ENCODE measurements at places on chromosomes 12 and 14.

- no peak for DNase-seq
Observed at GRCh38 chr14:52332269-52332668, 18.2 kb downstream of the PTGER2 start.

DNA sequence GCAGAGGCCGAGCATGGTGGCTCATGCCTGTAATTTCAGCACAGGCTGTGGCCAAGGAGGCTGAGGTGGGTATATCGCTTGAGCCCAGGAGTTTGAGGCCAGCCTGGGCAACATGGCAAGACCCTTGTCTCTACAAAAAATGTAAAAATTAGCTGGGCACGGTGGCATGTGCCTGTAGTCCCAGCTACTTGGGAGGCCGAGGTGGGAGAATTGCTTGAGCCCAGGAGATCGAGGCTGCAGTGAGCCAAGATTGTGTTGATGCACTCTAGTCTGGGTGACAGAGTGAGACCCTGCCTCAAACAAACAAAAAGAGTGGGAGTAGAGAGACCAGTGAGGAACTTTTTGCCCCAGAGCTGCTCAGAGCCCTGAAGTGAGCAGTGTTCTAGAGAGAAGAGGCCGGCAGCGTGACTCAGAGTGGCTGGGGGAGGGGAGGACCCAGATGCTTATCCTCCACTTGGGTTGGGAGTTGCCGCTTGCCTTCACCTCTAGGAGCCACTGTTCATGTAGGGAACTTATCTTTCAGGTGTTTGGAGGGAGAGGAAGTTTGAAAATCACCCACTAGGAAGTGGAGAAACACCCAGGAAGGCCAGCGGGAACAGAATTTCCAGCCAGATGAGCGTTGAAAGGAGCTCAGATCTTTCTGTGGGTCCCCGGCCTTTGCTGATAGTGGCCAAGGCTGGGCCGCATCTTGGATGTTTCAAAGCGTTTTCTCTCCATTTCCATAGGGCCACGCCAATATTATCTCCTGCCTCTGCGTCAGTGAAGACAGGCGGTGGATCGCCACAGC, 15.3 kb downstream of the CFAP251 start:
- DNase-seq = no peak

DNA sequence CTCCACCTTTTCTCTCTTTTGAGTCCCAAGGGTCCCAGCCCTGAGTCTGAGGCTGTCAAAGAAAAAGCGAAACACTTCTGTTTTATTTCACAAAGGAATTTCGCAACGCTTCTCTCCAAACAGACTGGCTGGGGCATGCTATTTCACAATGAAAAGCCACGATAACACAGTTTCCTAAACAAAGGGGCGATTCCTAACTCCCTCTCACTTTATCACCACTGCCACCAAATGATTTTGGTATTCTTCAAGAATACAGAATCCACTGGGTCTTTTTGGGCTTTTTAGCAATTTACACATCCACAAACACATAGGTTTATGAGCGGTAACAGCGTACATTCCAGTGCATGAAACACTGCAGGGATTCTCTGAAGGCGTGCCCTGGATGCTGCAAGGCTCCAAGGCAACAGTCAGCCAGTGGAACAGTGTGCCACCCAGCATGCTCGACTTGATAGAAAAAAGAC, 161.2 kb downstream of the DAD1 start:
- no peak for DNase-seq

- DNase-seq = no peak
Observed at GRCh38 chr14:60720391-60720790, 3.8 kb downstream of the SIX4 start.

DNA sequence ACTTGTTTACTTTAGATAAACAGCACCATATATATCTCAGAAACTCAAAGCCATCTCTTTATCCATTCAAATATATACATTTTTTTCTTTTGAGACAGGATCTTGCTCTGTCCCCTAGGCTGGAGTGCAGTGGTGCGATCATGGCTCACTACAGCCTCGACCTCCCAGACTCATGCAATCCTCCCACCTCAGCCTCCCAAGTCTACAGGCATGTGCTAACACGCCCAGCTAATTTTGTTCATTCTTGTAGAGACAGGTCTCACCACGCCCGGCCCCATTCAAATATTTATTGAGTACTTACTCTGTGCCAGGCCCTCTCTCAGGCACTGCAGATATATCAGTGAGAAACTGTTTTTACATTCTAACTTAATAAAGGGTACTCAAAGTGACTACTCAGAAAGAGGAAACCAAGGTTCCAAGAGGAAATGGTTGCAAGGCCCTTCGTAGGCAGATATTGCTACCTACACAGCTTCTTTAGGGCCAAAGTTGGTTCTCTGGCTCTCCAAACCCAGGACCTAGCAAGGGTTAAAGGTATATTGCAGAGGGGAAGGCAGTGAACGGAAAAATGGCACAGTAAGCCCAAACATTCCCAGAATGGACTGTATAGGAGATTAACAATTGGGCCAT, 2.9 kb downstream of the ATXN3 start:
- no peak for DNase-seq

DNA sequence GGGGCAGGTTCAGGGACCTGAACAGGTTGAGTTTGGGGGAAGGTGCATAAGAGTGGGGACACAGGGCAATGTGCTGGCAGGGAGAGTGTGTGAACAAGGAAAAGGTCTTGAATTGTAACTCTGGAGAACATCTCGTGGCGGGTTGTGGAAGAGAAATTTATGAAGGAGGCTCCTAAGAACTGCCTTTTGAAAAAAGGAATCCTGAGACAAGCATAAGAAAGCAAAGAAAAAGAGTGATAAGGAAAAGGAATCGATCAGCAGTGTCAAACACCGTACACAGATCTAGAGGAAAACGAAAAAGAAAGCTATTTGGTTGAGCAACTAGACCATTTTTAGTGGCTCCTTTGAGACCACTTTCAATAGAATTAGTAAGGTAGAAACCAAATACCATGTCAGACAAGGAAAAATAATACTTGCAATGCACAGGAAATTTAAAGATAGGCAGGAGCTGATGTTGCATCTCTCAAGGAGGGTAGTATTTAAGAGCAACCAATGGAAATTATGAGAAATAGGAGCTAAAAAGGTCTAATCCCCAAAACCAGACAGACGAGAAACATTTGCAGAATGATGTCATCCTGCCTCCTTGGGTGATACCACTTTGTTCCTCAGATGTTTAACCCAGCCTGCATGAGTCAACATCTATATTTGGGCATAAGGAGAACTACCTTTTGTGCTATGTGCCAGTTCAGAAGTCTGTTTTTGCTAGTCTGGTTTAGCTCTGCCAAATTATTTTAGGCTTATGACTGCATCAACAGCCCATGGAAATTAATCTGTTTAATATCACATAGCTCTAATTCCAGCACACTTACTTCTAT, 64.5 kb upstream of the STK38L start:
- peak; percentile 96 for DNase-seq

DNA sequence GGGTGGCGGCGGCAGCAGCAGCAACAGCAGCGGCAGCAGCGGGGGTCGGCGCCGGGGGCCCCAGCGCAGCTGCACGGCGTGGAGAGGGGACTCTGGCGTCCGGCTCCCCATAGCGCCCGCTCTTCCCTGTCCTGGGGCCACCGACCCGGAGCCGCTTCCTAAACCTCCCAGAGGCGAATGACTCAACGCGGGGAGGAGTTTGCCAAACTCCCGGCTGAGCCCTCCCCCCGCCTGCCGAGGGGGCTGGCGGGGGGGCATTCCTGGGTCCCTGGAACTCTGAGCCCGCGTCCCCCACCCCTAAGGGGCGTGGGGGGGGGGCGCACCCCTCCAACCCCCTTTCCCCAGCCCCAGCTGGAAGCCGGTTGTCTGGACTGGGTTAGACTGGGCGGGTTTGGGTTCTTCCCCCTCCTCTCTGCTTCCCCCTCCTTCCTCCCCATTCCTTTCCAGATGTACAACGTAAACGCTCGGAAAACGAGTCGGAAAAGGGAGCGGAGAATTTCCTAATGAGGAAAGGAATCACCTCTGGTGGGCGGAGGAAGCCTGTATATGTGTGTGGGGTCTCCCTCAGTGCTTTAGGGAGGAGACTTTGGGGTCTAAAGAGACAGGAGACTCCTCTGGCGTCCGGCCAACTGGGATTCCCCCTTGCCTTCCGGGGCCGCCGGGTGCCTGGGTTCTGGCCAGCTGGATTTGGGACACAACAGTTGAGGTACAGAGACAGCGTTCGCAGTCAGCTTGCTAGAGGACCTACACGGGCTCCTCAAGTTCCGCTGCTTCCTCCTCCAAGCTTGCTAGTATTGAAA, at the start of gene ITGA5:
ITGA5 (minus strand) TSS at position 179 of the 800 bp plus-strand sequence; CDS start at position 111, 68 bp downstream.
- no peak for DNase-seq

DNA sequence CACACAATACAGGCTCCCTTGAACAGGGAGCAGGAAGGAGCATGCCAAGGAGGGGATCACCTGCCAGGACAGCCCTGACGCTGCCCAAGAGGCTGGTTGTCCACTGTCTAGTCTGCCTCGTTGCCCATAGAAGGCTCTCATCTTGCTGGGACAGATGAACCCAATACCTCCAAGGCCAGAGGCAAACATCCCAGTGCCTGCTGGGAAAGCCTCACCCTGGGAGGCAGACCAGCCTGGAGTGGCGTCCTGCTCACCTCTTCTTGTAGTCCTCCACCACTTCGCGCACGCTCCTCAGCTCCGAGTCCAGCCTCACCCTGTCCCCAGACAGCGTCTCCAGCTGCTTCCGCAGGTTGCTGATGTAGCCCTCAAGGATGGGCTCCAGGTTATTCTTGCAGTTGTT, 2.4 kb downstream of the KRT73 start:
- DNase-seq = no peak

DNA sequence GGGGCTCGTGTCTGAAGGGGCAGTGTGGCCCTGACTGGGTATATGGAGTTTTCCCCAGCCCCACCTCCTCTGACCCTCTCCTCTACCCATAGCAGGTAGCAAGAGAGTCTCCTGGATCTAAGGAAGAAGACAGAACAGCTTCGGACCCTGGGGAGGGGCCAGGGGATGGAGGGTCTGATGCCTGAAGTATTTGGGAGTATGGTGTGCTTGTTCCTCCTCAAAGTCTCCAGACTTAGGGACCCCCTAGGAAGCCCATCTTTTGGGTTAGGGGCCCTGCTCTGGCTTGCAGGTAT, 579 bp upstream of the HOXC8 start:
- DNase-seq = no peak

GRCh38 chr12:25960961-25961360, 2.5 kb downstream of the RASSF8 start:
- DNase-seq = no peak

DNA sequence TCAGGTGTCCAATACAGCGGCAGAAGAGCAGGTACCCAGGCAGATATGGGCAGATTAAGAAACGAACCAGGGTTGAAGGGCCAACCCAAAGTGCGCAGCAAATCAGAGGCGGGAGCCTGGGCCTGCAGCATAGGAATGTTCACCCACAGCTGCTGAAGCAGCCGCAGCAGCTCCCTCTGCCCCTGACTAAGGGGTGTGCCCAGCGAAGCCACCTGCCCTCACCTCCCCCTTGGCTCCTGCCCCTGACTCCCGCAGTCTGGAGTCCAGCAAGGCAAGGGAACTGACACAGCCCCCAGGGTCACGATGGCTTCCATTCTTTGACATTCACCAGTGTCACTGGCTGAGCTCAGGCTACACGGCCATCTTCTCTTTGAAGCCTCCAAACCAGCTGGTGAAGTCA, 27.3 kb upstream of the ZFP36L1 start:
- DNase-seq = no peak

- no peak for DNase-seq
Observed at GRCh38 chr12:913919-914698, 35.4 kb downstream of the RAD52 start.

DNA sequence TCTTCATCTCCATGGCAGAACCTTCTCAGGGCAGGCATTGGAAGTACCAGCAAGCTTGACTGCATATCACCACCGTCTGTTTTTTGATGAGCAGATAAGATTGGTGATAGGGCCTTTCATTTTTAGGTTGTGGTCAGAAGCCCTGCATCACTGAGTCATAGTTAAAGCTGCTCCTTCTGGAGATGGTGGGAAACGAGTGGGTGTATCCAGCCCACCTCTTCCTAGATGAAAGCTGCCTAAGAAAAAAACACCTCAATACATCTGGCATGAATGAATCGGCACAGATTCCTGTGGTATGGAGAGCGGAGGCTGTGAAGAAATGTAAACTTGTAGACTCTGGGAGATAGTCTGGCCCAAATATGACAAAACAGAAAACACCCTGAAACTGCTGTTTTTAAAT, 248.7 kb upstream of the EGLN3 start:
- no peak for DNase-seq

DNA sequence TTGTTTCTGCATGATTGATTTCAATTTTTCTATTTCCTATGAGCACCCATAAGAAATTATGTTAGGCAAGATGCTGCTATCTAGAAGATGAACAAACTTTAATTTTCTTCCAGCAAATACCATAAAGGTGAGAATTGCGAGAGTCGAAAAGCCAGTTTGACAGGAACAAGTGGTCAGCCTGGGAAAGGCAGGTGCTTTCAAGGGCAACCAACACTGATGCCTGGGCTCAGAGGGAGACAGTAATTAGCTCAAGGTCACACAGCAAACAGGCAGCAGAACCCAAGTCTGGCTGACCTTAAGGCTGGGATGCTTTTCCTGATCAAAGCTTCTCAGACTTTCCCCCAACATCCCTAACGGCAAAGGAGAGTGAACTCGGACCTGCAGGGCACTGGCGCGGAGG, 6.8 kb upstream of the OTUB2 start:
- no peak for DNase-seq

DNA sequence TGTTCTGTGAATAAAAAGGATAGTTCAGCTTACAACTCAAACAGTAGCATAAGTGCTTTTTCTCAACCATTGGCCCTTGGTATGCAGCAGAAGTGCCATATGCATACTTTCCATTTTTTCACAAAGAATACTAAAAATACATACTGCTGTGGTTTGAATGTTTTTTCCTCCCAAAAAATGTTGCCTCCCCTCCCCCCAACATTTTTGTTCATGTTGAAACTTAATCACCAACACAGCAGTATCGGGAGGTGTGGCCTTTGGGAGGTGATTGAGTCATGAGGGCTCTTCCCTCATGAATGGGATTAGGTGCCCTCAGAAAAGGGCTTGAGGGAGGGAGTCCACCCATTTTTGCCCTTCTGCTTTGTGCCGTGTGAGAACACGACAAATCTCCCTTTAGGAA, 198.6 kb downstream of the ESR2 start:
- no peak for DNase-seq

DNA sequence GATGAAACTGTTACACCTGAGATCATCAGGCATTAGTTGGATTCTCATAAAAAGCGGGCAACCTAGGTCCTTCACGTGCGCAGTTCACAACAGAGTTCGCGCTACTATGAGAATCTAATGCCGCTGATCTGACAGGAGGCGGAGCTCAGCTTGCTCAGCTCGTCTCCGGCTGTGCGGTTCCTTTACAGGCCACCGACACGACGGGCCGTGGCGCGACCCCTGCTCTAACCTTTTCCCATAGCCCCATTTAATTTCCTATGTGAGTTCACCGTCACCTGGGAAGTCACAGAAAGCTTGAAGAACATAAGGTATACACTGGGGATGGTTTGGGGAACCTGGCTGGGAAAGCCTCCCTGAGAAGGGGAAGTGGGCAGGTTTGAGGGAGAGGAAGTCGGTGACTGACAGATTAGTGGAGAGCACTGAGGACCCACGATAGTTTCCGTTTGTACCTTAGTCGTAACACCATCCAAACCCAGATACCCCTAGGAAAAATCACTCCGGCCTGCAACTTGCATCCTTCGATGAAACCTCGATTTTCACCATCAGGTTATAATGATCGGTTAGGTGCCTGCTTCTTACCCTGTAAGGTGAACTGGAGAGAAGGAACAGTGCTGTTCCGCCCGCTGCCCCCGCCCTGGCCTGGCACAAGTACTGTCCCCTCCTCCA, 2.8 kb upstream of the AAAS start:
- DNase-seq = peak; percentile 56
